ENCODE measurements at places on chromosomes 7 and 10. TPM values are rescaled to one million over a fixed set of nuclear protein-coding genes. Genes with fewer than 3 reads are reported as not detected.

SOSTDC1 gene
- not detected for total RNA-seq

BICC1 gene
- total RNA-seq: 23.3 TPM

ZNF212 gene
- 4.1 TPM for total RNA-seq

ZNRF2 gene
- 19.2 TPM for total RNA-seq

ASAH2B gene
- total RNA-seq: 2.6 TPM

RBM33 gene
- 69.1 TPM for total RNA-seq

NT5C3A gene
- total RNA-seq: 26.5 TPM

LIPF gene
- not detected for total RNA-seq

PSTK gene
- 2.4 TPM for total RNA-seq

HK1 gene
- total RNA-seq: 54.6 TPM

ZNF503 gene
- total RNA-seq: 9.0 TPM

TPST1 gene
- 41.3 TPM for total RNA-seq

KLHDC10 gene
- 27.1 TPM for total RNA-seq

MUC12 gene
- 0.16 TPM for total RNA-seq

FAM13C gene
- 29.4 TPM for total RNA-seq

OPALIN gene
- not detected for total RNA-seq

ACTL6B gene
- total RNA-seq: not detected

SAMD9 gene
- 5.9 TPM for total RNA-seq

DNAJC1 gene
- 75.8 TPM for total RNA-seq

LAMB4 gene
- not detected for total RNA-seq

OLAH gene
- 0.51 TPM for total RNA-seq

FZD8 gene
- 2.9 TPM for total RNA-seq

CHN2 gene
- 14.3 TPM for total RNA-seq

SKIDA1 gene
- total RNA-seq: 2.6 TPM

SVIL gene
- total RNA-seq: 47.4 TPM

ASB10 gene
- not detected for total RNA-seq

CCDC172 gene
- total RNA-seq: not detected

SNX8 gene
- total RNA-seq: 63.3 TPM

REEP3 gene
- 61.9 TPM for total RNA-seq

AZGP1 gene
- total RNA-seq: 61.5 TPM

A1CF gene
- not detected for total RNA-seq

CH25H gene
- 1.0 TPM for total RNA-seq

VSTM4 gene
- total RNA-seq: 33.8 TPM

LRRC72 gene
- total RNA-seq: not detected

ACBD7 gene
- 0.75 TPM for total RNA-seq

COL1A2 gene
- total RNA-seq: 320 TPM

GRB10 gene
- total RNA-seq: 109 TPM

VPS50 gene
- 33.3 TPM for total RNA-seq

STEAP2 gene
- total RNA-seq: 18.6 TPM

UFSP1 gene
- not detected for total RNA-seq

ANKRD30A gene
- total RNA-seq: 0.66 TPM

MMRN2 gene
- 47.3 TPM for total RNA-seq

BTBD16 gene
- not detected for total RNA-seq

PDE6C gene
- total RNA-seq: not detected

ATOH7 gene
- total RNA-seq: not detected

FGFR2 gene
- 15.4 TPM for total RNA-seq
